Type B pancreatic cell (in vitro differentiated cells): ENCODE measurements at places on chromosomes 6 and 20.

DNA sequence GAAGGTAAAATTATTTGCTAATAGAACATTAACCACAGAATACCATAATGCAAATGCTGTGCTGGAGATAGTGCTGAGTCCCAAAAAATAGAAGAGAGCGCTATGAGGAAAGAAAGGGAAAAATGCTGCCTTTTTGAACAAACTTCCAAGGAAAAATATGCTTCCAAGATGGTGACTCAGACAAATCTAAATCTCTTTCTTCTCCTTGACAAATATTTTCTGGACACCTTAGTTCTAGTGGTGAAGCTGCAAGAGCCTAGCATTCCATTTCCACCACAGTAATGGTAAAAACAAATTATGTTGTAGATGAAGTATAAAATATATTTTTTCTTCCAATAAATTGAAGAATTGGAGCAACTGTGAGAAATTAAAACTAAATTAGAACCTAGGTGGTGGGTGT lies 155.6 kb upstream of the TBX18 start:
- no peaks in the 10 kb centered on the region for H3K4me1 ChIP-seq
- H3K27me3 ChIP-seq = no peaks in the 10 kb centered on the region
- DNase-seq = no peak
- no peak overlapping the region for H3K4me3 ChIP-seq
- no peaks in the 10 kb centered on the region for H3K36me3 ChIP-seq
- H3K27ac ChIP-seq = no peak overlapping the region

DNA sequence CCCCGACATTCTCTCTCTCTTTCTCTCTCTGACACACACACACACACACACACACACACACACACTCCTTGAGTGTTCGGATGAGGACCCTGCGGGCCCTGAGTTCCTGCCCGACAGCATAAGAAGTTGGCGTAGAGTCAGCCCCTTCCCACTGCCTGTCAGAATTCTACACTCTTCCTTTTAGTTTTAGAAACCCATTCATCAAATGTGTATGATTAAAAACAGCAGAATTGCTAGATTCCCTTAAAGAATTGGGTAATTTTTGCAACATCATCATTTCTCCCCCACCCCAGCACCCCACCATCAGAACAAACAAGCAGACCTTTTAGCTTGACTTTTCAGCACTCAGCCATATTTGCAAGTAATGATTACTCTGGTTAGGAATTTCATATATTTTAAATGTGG lies 322.8 kb downstream of the FARS2 start:
- H3K4me3 ChIP-seq = no peak overlapping the region
- peaks cover 7% of the 10 kb centered on the region for H3K36me3 ChIP-seq
- H3K27me3 ChIP-seq = no peaks in the 10 kb centered on the region
- peaks cover 9% of the 10 kb centered on the region for H3K4me1 ChIP-seq

GRCh38 chr6:170011204-170012036 lies 260.0 kb downstream of the ERMARD start:
- H3K36me3 ChIP-seq = no peaks in the 10 kb centered on the region
- no peak for DNase-seq
- H3K27ac ChIP-seq = no peak overlapping the region
- no peak overlapping the region for H3K4me3 ChIP-seq
- H3K4me1 ChIP-seq = peaks cover 17% of the 10 kb centered on the region

GRCh38 chr20:59400708-59401107 lies 100.3 kb downstream of the EDN3 start:
- H3K4me1 ChIP-seq = peaks cover 18% of the 10 kb centered on the region

- H3K36me3 ChIP-seq = peaks cover 15% of the 10 kb centered on the region
- H3K27me3 ChIP-seq = peaks cover 10% of the 10 kb centered on the region
- peaks cover 31% of the 10 kb centered on the region for H3K4me1 ChIP-seq
- peak overlapping the region; percentile 92 for H3K4me3 ChIP-seq
Observed at GRCh38 chr6:119348096-119348747, 1.3 kb downstream of the MAN1A1 start.

- peaks cover 39% of the 10 kb centered on the region for H3K27me3 ChIP-seq
- no peak for DNase-seq
- peak within 1 kb of the TSS; percentile 88 for H3K4me3 ChIP-seq
- H3K4me1 ChIP-seq = peaks cover 16% of the 10 kb centered on the region
- peak within 1 kb of the TSS; percentile 57 for H3K27ac ChIP-seq
- peaks cover 4% of the 10 kb centered on the region for H3K36me3 ChIP-seq
Observed at GRCh38 chr6:43455531-43456428, at the start of gene DLK2. Gene DLK2, minus strand, starts transcription at chr6:43455548. Its CDS starts 723 bp downstream, at chr6:43454825.

DNA sequence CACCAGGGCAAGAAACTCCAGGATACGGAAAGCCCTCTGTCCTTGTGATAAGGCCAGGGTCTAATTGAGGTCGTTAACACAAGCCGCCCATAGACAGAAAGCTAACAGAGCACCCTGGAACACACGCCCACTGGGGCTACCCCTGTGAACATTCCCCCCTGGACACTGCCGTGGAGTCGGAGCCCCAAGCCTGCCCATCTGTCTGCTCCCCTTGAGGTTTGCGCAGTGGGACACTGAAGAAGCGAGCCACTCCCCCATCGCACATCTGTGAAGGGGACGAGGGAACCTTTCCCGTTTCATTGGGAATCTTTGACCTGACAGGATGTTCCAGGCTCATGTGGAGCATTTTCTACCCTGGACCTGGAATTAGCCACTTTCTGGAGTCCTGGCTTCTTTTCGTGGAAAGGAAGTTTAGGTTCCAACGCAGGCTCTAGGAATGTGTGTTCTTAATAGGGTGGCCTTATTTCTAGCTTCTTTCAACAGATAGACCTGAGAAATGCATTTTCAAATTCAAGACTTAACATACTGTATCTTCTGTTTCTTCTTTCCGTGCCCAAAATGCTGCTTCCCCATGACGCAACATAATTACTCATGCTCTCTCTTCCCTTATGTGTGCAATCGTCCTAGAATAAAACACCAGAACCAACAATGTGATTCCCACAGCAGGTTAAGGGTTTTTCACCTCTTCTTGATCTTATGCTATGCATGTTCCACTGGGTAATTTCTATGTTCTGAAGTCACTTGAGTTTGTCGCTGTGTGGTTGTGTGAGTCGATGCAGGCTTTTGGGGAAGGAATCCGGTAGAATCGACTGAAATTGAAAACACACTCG lies 161.1 kb downstream of the ERMARD start:
- DNase-seq = no peak
- peaks cover 9% of the 10 kb centered on the region for H3K4me1 ChIP-seq
- H3K4me3 ChIP-seq = no peak overlapping the region
- no peaks in the 10 kb centered on the region for H3K36me3 ChIP-seq
- peaks cover 6% of the 10 kb centered on the region for H3K27me3 ChIP-seq
- H3K27ac ChIP-seq = no peak overlapping the region

- H3K36me3 ChIP-seq = no peaks in the 10 kb centered on the region
- H3K27me3 ChIP-seq = no peaks in the 10 kb centered on the region
Observed at GRCh38 chr6:74734901-74735300, 471.0 kb downstream of the COL12A1 start.

GRCh38 chr6:56148488-56149186 lies 98.7 kb downstream of the COL21A1 start:
- H3K36me3 ChIP-seq = peaks cover 4% of the 10 kb centered on the region
- DNase-seq = no peak
- H3K27ac ChIP-seq = no peak overlapping the region
- no peaks in the 10 kb centered on the region for H3K4me1 ChIP-seq
- no peak overlapping the region for H3K4me3 ChIP-seq

- H3K27me3 ChIP-seq = no peaks in the 10 kb centered on the region
- DNase-seq = no peak
- peaks cover 21% of the 10 kb centered on the region for H3K36me3 ChIP-seq
- no peak overlapping the region for H3K4me3 ChIP-seq
- no peak overlapping the region for H3K27ac ChIP-seq
Observed at GRCh38 chr6:16524380-16524707, 236.9 kb downstream of the ATXN1 start.

DNA sequence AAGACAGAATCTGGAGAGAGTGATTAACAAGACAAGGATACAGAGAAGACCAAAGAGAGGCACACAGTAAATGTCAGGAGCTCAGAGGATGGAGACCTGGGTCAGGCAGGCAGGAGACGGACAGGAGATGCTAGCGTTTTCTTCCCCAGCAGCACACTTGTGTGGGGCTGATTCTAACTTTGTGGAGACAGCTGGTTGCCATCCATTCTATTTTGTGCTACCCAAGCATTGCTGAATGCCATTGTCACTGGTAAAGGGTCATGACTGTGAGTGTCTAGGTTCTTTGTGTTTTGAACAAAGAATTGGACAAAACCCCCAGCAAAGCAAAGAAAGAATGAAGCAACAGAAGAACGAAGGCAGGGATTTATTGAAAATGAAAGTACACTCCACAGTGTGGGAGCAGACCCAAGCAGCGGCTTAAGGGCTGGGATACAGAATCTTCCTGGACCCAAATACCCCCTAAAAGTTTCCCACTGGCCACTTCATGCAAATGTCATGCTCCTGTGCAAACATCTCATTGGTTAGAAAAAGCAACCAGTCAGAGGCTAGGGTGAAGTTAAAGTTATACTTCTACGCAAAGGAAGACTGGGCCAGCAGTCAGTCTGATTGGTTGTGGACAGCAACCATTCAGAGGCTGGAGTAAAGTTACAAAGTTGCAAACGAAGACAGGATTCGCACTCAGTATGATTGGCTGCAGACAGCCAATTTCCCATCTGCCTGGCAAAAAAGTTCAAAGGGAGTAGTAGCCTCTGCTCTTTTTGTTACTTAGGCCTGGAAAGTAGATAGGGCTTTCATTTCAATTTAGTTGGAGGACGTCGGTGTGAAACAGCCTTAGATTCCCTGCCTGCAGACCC lies 17.5 kb downstream of the PTK7 start:
- peak overlapping the region; percentile 68 for H3K27ac ChIP-seq

- DNase-seq = no peak
- peaks cover 7% of the 10 kb centered on the region for H3K36me3 ChIP-seq
- no peak overlapping the region for H3K27ac ChIP-seq
- H3K4me3 ChIP-seq = no peak overlapping the region
- H3K27me3 ChIP-seq = no peaks in the 10 kb centered on the region
Observed at GRCh38 chr6:116015983-116016382, 44.7 kb downstream of the FRK start.

GRCh38 chr20:32019156-32019510 lies 8.9 kb downstream of the CCM2L start:
- no peak for DNase-seq
- peaks cover 18% of the 10 kb centered on the region for H3K4me1 ChIP-seq
- peak overlapping the region; percentile 92 for H3K4me3 ChIP-seq
- peak overlapping the region; percentile 71 for H3K27ac ChIP-seq

GRCh38 chr6:44356487-44356886 lies 14.0 kb downstream of the SPATS1 start:
- no peaks in the 10 kb centered on the region for H3K4me1 ChIP-seq
- H3K27ac ChIP-seq = no peak overlapping the region
- no peak for DNase-seq

GRCh38 chr6:6557886-6558285 lies 30.6 kb upstream of the LY86 start:
- H3K4me3 ChIP-seq = no peak overlapping the region
- no peaks in the 10 kb centered on the region for H3K36me3 ChIP-seq
- H3K27ac ChIP-seq = no peak overlapping the region
- peaks cover 9% of the 10 kb centered on the region for H3K27me3 ChIP-seq
- H3K4me1 ChIP-seq = no peaks in the 10 kb centered on the region

GRCh38 chr6:107154131-107154800 lies 39.0 kb upstream of the BEND3 start:
- no peak for DNase-seq
- H3K27me3 ChIP-seq = no peaks in the 10 kb centered on the region
- H3K27ac ChIP-seq = peak overlapping the region; percentile 69
- H3K4me1 ChIP-seq = peaks cover 48% of the 10 kb centered on the region
- H3K36me3 ChIP-seq = peaks cover 3% of the 10 kb centered on the region

- H3K27ac ChIP-seq = no peak overlapping the region
- no peaks in the 10 kb centered on the region for H3K27me3 ChIP-seq
- H3K4me3 ChIP-seq = no peak overlapping the region
- H3K4me1 ChIP-seq = peaks cover 9% of the 10 kb centered on the region
- H3K36me3 ChIP-seq = peaks cover 27% of the 10 kb centered on the region
Observed at GRCh38 chr20:19944772-19945459, 72.2 kb upstream of the NAA20 start.

DNA sequence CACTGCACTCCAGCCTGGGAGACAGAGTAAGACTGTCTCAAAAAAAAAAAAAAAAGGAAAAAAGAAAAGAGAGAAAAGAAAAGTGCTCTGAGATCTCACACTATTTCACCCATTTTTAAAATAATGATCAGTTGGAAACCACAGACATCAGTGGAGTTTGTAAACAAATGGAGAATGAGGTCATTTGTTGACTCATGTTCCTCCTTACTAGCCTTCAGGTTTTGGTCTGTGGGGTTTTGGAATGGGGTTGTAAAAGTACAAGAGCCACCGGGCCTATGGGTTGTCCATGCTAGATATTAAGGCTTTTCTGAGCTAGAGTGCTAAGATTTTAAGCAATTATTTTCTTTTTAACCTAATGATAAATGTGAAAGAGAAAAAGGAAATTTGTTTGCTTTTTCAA lies 104.4 kb upstream of the PRL start:
- no peaks in the 10 kb centered on the region for H3K36me3 ChIP-seq
- DNase-seq = no peak
- no peaks in the 10 kb centered on the region for H3K27me3 ChIP-seq
- no peak overlapping the region for H3K27ac ChIP-seq
- H3K4me3 ChIP-seq = no peak overlapping the region
- peaks cover 5% of the 10 kb centered on the region for H3K4me1 ChIP-seq

GRCh38 chr20:53931597-53931996 lies 138.8 kb downstream of the BCAS1 start:
- DNase-seq = no peak
- no peak overlapping the region for H3K4me3 ChIP-seq
- no peak overlapping the region for H3K27ac ChIP-seq
- no peaks in the 10 kb centered on the region for H3K36me3 ChIP-seq

GRCh38 chr20:63140514-63141433 lies 75.2 kb downstream of the YTHDF1 start:
- H3K27me3 ChIP-seq = peaks cover 65% of the 10 kb centered on the region
- no peak for DNase-seq
- no peaks in the 10 kb centered on the region for H3K36me3 ChIP-seq

DNA sequence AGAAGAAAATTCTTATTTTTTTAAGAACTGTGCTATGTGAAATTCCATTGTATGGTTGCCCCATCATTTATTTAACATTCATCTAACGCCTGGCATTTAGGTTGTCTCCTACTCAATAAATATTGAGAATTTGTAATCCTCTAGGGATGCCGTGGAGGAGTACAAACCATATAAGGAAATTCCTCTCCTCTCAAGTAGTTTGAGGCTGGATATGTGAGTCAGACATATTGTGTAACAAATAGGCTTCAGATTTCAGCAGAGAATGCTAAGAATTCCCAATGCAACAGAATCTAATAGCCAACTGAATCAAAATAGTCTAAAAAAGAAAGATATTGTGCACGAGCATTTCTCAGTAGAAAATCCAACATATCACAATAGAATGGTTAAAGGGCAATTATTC lies 174.7 kb downstream of the OTOR start:
- H3K36me3 ChIP-seq = no peaks in the 10 kb centered on the region
- H3K4me1 ChIP-seq = peaks cover 15% of the 10 kb centered on the region
- H3K27me3 ChIP-seq = no peaks in the 10 kb centered on the region

GRCh38 chr6:71211799-71212198 lies 76.8 kb upstream of the OGFRL1 start:
- no peaks in the 10 kb centered on the region for H3K27me3 ChIP-seq
- no peak overlapping the region for H3K4me3 ChIP-seq
- no peak for DNase-seq
- H3K4me1 ChIP-seq = no peaks in the 10 kb centered on the region
- no peak overlapping the region for H3K27ac ChIP-seq
